ENCODE measurements at places on chromosomes 13 and 19. TPM values are rescaled to one million over a fixed set of nuclear protein-coding genes. Genes with fewer than 3 reads are reported as not detected.

DNA sequence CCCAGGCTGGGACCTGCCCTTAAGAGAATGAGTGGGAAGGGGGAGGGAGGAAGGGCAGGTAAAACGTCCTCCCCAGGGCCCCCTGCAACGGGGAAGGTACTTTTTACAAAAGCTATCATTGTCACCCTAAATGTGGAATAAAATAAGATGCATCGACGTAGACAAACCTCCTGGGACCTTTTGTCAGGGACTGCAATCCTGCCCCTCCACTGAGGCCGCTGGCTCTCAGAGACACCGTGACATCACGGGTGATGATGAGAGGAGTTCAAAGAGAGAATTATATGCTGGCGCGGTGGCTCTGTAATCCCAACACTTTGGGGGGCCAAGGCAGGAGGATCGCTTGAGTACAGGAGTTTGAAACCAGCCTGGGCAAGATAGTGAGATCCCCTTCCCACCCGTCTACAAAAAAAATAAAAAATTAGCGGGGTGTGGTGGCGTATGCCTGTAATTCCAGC, 1.8 kb upstream of the MYBPC2 start:
- no peak overlapping the region for H3K27ac ChIP-seq
- peak overlapping the region; percentile 42 for H3K4me3 ChIP-seq
- no peaks in the 10 kb centered on the region for H3K36me3 ChIP-seq
- H3K27me3 ChIP-seq: peaks cover 6% of the 10 kb centered on the region
- peaks cover 16% of the 10 kb centered on the region for H3K4me1 ChIP-seq

- H3K27me3 ChIP-seq: peaks cover 6% of the 10 kb centered on the region
- H3K27ac ChIP-seq: peak overlapping the region; percentile 82
- H3K4me3 ChIP-seq: peak overlapping the region; percentile 34
- peaks cover 9% of the 10 kb centered on the region for H3K4me1 ChIP-seq
Measured at GRCh38 chr19:43700395-43701000, 15.4 kb upstream of the IRGC start.

DNA sequence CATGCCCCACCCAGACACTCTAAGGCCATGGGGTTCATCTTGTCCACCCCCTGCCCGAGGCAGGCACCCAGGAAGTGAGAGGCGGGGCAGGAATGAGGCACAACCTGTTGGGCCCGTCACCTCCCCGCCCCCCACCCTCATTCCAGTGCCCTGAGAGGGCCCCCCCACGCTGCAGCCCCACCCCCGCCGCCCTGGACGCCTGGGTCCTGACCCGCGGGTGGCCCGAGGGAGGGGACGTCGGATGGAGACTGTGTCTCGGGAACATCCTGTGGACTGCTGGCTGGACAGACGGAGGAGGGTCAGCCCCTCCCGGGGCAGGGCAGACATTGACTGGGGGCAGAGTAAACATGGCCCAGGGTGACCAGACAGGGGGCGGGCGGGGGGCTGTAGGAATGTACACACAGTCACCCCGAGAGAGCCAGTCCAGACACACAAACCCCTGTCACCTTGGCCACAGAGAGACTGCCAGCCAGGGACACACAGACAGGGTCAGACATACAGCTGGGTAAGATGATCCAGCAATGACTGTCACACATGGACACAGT, 7.4 kb upstream of the JUNB start:
- H3K36me3 ChIP-seq: no peaks in the 10 kb centered on the region
- no peaks in the 10 kb centered on the region for H3K27me3 ChIP-seq
- peak; percentile 88 for DNase-seq

DNA sequence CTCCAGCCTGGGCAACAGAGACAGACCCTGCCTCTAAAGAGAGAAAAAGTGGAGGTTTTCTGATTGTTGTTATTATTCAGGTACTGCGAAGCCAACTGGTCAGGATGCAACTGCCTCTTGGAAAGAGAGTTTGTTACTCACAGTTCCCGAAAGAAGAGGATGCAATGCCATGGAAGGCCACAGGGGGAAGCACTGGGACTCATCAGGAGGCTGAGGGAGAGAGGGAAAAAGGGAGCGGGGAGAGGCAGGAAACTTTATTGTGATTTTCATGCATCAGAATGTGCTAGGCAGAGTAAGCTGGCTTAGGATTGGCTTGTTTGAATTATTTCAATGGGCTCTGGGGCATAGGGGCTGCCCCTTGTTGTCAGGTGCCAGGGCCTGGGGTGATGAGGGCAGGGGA, 27.6 kb downstream of the MYO9B start:
- peaks cover 5% of the 10 kb centered on the region for H3K36me3 ChIP-seq
- DNase-seq: no peak
- H3K4me3 ChIP-seq: no peak overlapping the region

DNA sequence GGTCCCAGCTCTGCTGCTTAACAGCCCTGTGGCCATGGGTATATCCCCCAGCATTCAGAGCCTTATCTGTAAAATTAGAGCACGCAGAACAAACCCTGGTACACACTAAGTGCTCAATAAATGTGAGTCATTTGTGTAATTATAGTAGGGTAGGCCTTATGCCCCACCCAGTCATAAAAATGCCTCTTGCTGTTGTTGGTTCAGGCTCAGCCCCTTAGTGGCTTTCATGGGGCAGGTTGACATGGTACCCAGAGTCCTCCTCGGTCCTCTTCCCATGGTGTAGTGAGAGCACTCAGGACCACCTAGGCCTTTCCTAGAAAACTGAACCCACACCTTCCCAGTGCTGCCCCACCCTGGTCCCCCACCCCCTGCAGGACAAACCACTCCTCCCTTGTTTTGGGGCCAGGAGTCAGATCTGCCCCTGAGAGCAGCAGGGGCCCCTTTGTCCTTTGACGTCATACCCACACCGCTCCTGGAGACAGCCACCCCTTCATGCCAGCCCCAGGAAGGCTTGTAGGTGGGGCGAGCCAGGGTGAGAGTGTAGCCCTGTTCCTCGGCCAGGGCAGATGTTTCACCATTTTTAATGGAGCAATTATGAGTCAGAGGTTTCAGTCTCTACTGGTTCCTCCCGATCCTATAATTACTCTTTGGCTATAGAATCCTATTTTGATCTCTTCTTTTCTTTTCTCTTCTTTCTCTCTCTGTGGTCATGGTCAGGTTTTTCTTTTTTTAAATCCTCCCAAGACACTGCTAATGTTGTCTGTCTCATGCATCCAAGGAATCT, 36.8 kb downstream of the ACTN4 start:
- peak overlapping the region; percentile 95 for H3K27ac ChIP-seq
- no peaks in the 10 kb centered on the region for H3K27me3 ChIP-seq
- no peak for DNase-seq

The IGFL1 gene
- total RNA-seq: not detected

The FAM216B gene
- total RNA-seq: 0.07 TPM
